ENCODE measurements at places on chromosomes 5 and 9.

GRCh38 chr9:91489361-91489899 lies 65.8 kb upstream of the NFIL3 start:
- H3K4me1 ChIP-seq: no peaks in the 10 kb centered on the region
- DNase-seq: no peak
- no peaks in the 10 kb centered on the region for H3K36me3 ChIP-seq
- H3K27ac ChIP-seq: no peak overlapping the region
- H3K27me3 ChIP-seq: no peaks in the 10 kb centered on the region
- H3K4me3 ChIP-seq: no peak overlapping the region

DNA sequence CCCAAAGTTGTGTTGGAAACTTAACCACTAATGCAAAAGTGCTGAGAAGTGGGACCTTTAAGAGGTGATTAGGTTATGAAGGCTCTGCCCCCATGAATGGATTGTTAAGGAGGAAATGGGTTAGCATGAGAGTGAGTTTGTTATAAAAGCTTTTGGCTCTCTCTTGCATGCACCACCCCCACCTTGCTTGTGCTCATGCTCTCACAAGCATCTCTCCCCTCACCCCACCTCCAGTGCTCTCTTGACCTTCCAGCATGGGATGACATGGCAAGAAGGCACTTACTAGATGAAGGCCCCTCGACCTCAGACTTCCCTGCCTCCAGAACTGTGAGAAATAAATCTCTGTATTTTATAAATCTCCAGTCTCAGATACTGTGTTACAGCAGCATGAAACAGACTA lies 52.8 kb downstream of the RICTOR start:
- no peak overlapping the region for H3K27ac ChIP-seq
- H3K4me1 ChIP-seq: no peaks in the 10 kb centered on the region
- no peak overlapping the region for H3K4me3 ChIP-seq
- no peak for DNase-seq

GRCh38 chr5:15421921-15422412 lies 78.0 kb upstream of the FBXL7 start:
- no peaks in the 10 kb centered on the region for H3K36me3 ChIP-seq
- no peak overlapping the region for H3K4me3 ChIP-seq
- DNase-seq: no peak
- no peak overlapping the region for H3K27ac ChIP-seq

DNA sequence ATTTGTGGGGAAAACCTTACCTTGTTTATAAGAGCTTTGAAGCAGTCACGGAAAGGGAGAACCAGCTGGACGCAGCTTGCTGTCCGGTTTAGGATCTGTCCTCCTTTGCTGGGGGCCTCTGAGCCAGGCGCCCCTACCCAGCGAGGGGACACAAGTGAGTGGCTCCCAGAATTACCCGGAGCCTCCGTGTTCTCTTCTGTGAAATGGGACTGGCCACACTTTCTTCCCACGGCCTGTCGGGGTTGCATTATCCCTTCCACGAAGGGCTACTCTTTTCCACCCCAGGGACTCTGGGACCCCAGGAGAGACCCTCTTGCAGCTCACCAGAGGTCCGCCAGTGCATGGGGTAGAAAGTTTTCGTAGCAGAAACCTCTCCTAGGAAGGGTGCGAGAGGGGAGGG lies 477 bp upstream of the GBGT1 start:
- H3K4me3 ChIP-seq: no peak overlapping the region
- no peak overlapping the region for H3K27ac ChIP-seq
- DNase-seq: no peak
- H3K4me1 ChIP-seq: peaks cover 8% of the 10 kb centered on the region
- no peaks in the 10 kb centered on the region for H3K36me3 ChIP-seq

GRCh38 chr9:35914301-35914807 lies 5.1 kb downstream of the SPAAR start:
- no peak overlapping the region for H3K27ac ChIP-seq
- no peak overlapping the region for H3K4me3 ChIP-seq
- peak; percentile 64 for DNase-seq

- H3K27ac ChIP-seq: no peak overlapping the region
- no peaks in the 10 kb centered on the region for H3K27me3 ChIP-seq
- no peaks in the 10 kb centered on the region for H3K4me1 ChIP-seq
These were observed 212.9 kb downstream of the MARCHF11 start for GRCh38 chr5:15966651-15967050.

DNA sequence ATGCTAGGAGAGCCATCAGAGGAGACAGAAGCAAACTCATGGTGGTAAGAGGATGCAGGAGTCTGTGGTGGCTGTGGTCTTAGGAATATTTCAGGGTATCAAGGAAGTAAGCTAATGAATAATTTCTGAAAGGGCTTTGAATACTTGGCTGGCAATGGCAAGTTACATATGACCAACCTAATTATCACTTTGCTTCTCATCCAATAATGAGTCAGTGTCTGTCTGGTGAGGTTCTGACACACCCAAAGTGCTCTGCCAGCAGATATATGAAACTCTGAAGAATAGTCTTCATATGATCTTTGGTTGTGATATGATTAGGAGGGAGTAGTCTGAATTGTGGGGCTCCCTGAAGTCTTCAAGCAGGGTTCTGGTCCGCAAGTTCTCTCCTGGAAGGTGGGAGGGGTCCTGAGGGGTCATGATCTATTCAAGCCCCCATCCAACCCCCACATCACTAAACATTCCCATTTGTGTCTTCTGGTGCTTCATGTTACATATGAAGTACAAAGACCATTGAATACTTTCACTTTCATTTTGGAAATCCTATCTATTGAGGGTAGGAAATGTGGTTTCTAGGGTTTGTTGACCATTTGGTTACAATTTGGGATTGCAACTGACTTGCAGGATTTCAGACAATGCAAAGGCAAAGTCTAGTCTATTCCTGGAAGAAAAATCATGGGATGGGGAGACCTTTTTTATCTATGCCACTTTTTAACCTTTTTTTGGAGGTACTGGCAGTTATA lies 199.9 kb upstream of the CDKN2B start:
- H3K36me3 ChIP-seq: no peaks in the 10 kb centered on the region
- H3K27ac ChIP-seq: no peak overlapping the region
- no peak for DNase-seq
- 0 out of 2 replicates have a peak, but pooled peaks cover 8% of the 10 kb centered on the region for H3K4me1 ChIP-seq
- no peak overlapping the region for H3K4me3 ChIP-seq
- H3K27me3 ChIP-seq: no peaks in the 10 kb centered on the region

Data from Caco-2 (cell line).